ENCODE measurements at places on chromosomes 13 and 19.

- no peak for DNase-seq
These were observed 82.6 kb downstream of the MAB21L1 start for GRCh38 chr13:35393886-35394285.

DNA sequence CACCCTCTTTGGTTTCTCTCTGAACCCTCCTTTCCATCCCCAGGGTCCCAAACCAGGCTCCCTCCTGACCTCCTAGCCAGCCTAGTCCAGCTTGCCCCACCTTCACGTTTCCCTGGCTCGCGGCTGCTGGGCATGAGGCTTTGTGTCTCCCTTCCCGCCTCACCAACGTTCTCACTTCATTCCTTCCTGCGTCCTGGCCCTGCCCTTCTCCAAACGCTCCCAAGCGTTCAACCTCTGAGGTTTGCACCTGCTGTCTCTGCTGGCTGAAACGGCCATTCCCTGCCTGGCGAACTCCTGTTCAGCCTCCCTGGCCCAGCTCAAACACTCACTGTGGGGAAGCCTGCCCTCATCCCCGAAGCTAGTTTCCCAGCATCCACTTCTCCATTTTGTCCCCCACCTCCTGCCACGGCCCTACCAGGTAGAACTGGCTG, 12.4 kb downstream of the EPS8L1 start:
- no peak for DNase-seq

GRCh38 chr19:51978882-51979281, 7.8 kb downstream of the ZNF350 start:
- DNase-seq: no peak

- DNase-seq: no peak
These were observed 266.2 kb downstream of the MAB21L1 start for GRCh38 chr13:35210261-35210660.
